ENCODE measurements at places on chromosomes 7 and 10.
A peak's percentile ranks its signal among the peaks of the same experiment; 100 is the strongest.

DNA sequence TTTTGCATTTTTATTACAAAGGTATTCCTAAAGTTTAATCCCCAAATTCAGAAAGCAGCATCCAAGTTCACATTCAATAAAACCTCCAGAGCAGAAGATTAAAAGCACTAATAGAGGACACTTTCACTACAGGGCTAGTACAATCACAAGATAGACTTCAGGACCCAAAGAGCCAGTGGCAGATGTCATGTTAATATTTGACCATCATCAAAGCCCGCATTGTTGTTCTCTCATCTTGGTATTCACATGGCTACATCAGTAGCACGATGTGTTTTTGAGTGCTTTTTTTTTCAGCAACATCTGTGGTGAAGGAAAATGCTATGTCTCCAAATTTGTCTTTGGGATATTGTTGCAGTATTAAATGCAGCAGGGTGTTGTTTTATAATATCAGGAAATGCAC is 134.3 kb downstream of the ARL4A start:
- DNase-seq, result no peak

- DNase-seq, result no peak
These were observed 1084.1 kb upstream of the PHF14 start for GRCh38 chr7:9889554-9889953.

GRCh38 chr10:12902135-12902572 is 99.4 kb downstream of the CCDC3 start:
- DNase-seq, result no peak

- no peak for DNase-seq
These were observed 6.8 kb downstream of the CYP26A1 start for GRCh38 chr10:93080350-93081046.

DNA sequence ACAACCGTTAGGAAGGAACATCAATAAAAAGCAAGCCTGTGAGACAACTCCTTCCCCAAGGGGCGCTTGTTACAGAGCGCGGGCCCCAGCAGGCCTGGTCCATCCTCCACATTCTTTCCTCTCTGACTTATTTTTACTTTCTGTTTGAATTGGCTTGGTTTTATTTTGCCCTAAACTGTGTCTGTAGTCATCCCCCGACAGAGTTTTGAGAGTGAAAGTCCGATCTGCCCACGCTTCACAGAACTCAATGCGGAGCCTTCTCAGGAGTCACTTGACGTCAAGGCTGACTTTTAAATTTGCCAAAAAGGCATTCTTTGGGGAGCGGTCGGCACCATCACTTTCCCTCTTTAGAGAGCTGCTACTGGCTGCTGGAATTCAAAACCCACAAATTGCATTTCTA is 150.1 kb upstream of the KLF6 start:
- peak; percentile 16 for DNase-seq

All from epithelial cell of proximal tubule (primary cell).